ENCODE measurements at places on chromosomes 4 and X.

DNA sequence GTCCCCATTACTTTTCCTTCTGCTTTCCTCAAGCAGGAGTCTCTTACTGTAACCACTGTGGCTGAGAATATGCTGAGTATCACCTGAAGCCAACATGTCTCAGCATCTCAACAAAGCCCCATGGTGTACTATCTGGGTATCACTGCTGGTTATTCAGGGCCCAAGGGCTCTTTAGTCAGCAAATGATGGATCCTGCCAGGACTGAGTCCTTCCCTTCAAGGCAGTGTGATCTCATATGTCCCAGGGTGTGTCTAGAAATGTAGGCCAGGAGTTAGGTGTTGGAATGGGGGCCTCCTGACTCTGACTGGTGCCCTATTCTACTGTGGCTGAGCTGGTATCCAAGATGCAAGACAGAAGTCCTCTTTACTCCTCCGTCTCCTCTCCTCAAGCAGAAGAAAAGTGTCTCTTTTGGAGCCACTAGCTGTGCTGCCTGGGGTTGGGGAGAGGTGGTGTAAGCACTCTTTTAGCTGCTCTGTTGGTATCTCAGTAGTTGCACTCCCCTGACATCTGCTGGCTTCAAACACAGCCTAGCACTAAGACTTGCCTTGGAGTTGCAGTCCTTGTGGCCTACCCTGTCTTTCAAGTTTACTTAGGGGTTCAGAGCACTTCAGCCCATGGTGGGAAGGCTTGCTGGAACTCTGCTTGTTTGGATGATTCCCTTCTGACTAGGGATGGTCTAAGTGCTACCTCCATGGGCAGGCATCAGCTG is 28.6 kb downstream of the OCIAD2 start:
- no peak for DNase-seq

GRCh38 chrX:17000751-17001150 is 54.3 kb downstream of the REPS2 start:
- DNase-seq = no peak

GRCh38 chr4:110840221-110840654 is 217.4 kb upstream of the PITX2 start:
- peak; percentile 78 for DNase-seq

DNA sequence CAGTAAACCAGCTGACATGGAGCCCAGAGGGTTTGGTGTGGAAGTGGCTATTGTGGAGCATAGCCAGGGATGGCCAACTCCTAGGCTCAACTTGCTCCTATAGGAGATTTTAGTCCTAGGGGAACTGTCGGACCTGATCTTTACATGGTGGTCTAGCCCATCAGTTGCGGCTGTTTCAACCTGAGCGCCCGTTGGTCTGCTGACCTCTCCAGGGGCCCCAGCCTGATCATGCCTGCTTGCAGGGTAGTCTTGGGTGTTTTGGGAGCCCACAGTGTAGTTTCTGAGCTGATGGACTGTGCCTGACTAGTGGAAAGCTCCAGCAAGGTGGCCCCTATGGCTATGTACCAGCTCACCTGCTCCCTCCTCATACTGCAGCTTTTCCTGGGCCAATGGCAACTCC is 597.0 kb downstream of the IQCM start:
- no peak for DNase-seq

- DNase-seq = peak; percentile 60
Measured at GRCh38 chrX:40109288-40110008, 11.7 kb upstream of the BCOR start.

DNA sequence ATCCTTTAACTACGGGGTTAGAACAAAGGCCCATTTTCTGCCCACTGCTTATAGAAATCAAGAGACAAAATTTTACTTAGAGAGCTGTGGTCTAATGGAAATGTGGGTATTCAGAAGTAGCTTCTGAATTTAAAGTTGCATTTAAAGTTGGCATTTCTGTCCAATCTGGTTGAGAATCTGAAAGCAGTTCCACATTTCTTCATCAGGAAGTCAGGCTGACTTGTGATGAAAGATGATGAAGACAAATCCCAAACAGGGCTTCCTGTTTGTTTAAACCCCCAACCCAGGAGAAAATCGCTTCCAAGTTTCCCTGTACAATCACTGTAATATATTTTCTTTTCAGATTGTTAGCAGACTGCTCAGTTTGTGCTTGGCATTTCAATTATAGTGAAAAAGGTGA is 345.3 kb downstream of the SPRY1 start:
- DNase-seq = peak; percentile 25

DNA sequence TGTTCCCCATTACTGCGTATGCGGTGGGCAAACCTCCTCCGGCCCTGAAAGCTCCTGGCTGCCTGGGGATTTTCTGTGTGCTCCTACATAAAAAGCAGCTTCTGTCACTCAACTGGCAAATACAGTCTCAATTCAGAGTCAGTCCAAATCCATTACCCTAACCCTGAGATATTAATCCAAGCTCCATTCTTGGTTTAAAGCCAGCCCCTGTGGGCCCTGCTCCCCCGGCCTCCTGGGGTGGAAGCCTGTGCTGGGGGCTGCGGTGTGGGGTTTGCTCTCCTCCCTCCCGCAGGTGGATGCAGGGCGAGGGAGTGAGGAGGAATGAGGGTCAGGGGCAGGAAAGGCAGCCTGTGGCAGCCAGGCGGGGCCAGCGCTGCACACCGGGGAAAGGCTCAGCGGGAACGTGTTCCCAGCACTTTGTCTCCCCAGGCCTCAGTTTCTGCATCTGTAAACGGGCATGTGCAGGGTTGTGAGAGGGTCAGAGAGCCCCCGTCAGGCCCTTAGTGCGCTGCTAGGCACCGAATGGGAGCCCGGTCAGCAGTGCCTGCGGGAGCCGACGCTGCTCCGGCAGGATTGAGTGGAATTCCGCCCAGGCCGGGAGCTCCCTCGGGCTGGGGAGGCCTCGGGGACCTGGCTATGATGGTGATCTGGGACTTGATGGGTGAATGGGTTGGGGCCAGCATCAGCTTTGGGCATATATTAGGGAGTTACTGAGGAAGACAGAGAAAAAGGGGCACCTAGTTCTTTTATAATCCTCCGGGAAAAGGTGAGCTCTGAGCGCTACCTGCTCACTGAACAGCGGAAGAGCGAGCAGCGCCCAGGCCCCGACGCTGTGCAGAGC is 6.3 kb upstream of the RGS12 start:
- no peak for DNase-seq

DNA sequence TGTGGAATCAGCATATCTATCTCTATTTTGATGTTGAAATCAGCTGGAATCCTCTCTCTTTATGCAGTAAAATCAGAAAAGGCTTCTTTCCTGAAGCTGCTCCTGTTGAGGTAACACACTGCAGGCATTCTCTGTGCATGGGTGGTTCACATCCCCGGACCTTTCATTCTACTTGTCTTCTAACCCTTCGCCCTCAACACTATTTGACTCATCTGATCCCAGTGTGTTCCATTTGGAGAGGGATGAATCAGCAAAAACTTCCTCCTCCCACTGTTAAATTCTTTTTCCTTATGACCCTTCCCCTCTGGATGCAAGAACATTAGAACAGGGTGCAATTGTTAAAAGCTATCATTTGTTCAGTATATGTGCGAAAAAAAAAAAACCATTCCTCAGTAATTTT is 67.4 kb downstream of the RNF150 start:
- DNase-seq = no peak

GRCh38 chr4:107449611-107450369 is 270.2 kb downstream of the PAPSS1 start:
- no peak for DNase-seq

DNA sequence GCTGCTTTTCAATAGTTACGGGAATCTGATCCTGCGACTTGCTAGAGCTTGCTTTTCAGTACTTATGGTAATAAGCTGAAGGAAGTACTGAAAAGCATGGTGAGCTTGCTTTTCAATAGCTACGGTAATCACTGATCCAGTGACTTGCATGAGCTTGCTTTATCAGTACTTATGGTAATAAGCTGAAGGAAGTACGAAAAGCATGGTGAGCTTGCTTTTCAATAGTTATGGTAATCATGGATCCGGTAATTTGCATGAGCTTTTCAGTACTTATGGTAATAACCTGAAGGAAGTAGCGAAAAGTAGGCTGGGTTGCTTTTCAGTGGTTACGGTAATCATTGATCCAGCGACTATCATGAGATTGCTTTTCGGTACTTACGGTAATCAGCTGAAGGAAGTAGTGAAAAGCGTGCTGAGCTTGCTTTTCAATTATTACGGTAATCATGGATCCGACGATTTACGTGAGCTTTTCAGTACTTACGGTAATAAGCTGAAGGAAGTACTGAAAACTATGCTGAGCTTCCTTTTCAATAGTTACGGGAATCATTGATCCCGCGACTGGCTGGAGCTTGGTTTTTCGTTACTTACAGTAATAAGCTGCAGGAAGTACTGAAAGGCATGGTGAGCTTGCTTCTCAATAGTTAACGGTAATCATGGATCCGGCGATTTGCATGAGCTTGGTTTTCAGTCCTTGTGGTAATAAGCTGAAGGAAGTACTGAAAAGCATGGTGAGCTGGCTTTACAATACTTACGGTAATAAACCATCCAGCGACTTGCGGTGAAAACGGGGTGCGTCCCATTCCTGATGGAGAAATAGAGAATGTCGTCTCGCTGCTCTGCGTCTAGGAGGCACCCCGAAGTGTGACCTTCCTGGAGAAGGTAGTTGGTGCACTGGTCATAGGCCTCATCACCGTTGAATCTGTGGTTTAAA is 6.5 kb downstream of the CRLF2 start:
- peak; percentile 93 for DNase-seq

- peak; percentile 34 for DNase-seq
Measured at GRCh38 chr4:83010111-83010521, 507 bp downstream of the LIN54 start.

- DNase-seq = peak; percentile 28
Measured at GRCh38 chrX:20252381-20253231, 14.1 kb downstream of the RPS6KA3 start.

GRCh38 chr4:153151535-153152455 is 52.4 kb upstream of the TRIM2 start:
- DNase-seq = peak; percentile 42

DNA sequence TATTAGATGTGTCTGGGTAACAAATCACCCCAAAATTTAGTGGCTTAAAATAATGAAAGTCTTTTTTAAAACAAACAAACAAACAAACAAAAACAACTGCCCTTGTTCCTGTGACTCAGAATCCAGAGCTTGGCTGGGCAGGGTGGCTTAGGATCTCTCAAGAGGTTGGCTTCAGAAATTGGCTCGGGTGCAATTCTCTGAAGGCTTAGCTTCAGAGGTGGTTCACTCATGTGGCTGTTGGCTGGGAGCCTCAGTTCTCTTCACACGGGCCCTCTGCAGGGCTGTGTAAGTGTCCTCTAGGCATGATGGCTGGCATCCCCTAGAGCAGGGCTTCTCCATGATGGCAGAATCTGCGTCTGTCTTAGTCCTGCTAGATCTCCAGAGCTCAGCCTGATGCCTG is 179.9 kb upstream of the BCOR start:
- no peak for DNase-seq

- DNase-seq = no peak
Measured at GRCh38 chr4:13705521-13706041, 78.1 kb upstream of the BOD1L1 start.

DNA sequence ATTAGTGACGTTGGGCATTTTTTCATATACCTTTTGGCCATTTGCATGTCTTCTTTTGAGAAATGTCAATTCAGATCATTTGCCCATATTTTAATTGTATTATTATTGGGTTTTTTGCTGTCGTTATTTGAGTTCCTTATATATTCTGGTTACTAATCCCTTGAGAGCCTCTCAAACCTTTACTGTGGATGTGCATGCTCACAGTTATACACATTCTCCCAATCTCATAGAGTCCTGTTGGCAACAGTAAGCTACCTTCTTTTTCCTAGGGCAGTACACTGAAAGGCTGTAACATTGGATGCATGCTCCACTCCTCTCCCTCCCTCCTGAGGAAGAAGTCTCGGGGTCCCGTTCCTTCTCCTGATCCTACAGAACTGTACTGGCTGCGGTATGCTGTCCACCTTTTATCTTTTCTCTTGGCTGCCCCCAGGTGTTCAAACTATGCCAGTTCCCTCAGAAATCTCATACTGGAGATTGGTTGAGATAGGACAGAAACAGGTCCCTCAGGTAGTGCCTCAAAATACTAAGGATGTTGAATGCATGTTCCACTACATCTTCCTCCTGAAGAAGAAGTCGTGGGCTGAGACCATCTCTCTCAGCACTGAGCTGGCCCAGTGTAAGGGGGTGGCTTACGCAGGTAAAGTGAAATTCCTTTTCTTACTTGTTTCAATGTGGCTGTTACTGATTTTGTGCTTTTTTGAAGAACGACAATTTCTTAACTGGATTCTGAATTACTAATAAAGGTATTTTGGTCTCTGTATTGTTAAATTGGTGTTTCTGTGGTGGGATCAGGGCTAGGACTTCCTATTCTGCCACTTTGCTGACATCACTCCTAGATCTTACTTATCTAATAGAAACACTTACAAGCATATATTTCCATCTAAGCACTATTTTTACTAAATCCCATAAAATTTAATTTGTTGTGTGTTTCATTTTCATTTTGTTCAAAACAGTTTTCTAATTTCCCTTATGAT is 145.4 kb upstream of the HUWE1 start:
- DNase-seq = peak; percentile 10

DNA sequence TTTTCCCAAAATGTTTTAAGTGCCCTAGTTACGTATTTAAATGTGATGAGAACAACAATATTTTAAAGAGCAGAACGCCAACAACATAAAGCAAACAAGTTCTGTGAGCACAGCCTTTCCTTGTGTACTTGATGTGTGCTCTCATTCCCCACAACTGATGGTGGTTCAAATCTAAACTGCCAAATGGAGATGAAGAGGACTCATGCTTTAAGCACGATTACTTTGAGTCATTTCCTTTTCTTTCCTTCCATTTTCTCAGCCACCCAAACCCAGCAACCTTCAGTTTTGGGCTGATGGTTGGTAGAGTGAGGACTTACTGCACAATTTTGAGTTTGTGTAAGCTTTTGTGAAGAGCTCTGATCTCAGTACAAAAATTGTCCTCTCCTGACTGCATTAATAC is 1.7 kb downstream of the NSD2 start:
- DNase-seq = peak; percentile 82

- DNase-seq = peak; percentile 83
Measured at GRCh38 chr4:38189445-38189844, 229.2 kb downstream of the PTTG2 start.

- peak; percentile 71 for DNase-seq
Measured at GRCh38 chr4:182137343-182137742, 105.9 kb upstream of the TENM3 start.

- no peak for DNase-seq
Measured at GRCh38 chrX:10622197-10622596, 1.8 kb upstream of the MID1 start.

DNA sequence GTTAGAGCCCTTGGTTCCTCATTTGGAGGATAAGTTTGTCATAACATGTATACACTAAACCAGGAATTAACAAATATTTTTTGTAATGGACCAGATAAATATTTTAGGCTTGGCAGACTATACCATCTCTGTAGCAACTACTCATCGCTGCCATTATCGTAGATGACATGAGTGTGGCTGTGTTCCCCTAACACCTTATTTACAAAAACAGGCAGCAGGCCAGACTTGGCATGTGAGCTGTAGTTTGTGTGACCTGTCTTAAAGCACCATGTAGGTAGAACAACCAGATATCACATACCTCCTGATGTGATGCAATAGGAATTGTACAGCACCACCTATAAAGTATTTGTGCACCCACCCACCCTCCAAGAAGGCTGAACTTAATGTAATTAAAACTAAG is 82.0 kb downstream of the RASGEF1B start:
- no peak for DNase-seq

GRCh38 chr4:137635601-137636000 is 103.3 kb upstream of the PCDH18 start:
- peak; percentile 26 for DNase-seq

All from fibroblast of skin of right quadriceps (primary cell).